T-cell (primary cell): ENCODE measurements at places on chromosomes 1 and 21.

GRCh38 chr1:203592156-203592555 is 34.5 kb upstream of the ATP2B4 start:
- DNase-seq = no peak

DNA sequence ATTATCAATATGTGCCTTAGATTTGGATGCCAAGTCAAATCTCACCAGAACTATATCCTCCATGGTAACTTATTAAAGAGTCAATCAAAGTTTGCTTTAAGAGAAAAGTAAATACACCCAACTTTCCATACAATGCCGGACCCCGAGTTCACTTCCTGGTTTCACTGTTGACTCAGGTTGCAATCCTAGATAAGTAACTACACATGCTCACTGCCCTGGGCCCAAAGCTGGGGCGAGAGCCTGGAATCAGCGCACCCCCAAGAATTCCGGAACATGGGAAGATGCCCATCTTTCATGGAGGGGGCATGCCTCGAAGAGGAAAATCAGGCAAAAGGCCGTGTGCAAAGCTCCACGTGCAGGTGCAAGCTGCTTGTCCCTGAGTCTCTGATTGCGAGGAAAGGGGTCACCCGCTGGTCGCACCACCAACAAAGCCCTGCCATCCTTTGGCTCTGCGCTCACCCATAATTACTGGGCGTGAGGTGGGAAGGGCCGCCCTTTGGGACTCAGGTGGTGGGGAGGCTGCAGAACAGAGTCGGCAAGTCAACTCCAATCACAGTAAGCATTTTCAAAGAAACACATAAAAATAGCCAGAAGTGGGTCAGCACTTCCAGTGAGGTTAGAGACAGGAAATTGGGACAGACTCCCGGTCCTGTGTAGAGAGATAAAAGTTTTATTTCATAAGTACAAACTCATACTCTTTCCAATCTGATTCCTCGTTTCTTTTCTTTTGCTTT is 167.7 kb downstream of the TOMM20 start:
- DNase-seq = no peak

- DNase-seq = no peak
Measured at GRCh38 chr1:8012955-8013354, 13.2 kb downstream of the ERRFI1 start.

GRCh38 chr1:58764294-58764978 is 19.4 kb downstream of the JUN start:
- no peak for DNase-seq

DNA sequence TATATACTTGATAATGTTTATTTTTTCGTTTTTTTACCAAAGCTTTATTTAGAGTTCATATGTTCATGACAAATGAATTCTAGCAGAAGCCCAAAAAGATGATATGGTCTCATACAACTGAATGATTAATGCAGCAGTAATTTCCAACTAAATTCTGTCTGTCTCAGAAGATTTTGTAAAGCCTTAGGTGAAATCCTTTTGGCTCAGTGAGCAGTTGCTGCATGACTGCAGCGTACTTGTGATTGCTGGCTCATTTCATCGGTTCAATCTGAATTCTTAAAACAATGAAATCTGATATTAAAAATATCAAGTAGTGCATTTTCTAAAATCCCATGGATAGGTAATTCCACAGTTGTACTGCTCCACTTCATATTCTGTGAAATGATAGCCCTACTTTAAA is 73.2 kb downstream of the AK5 start:
- no peak for DNase-seq

- no peak for DNase-seq
Measured at GRCh38 chr1:199272628-199273086, 633.8 kb downstream of the PTPRC start.

DNA sequence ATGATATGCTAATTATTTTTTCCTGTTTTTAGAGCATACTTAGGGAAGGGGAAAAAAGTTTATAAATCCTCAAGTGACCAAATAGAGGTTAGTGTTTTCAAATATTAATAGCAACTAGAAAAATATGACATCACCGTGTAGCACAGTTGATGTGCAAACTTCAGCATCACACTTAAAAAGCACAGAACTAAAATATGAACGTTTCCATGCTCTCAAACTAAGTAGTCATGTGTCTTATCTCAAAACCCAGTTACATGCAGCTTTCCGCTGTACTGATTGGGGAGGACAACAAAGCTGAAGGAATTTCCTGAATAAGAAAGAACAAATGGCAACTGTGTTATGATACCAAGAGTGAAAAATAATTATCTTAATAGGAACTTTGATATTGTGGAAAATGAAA is 903.7 kb downstream of the ADGRL2 start:
- no peak for DNase-seq

DNA sequence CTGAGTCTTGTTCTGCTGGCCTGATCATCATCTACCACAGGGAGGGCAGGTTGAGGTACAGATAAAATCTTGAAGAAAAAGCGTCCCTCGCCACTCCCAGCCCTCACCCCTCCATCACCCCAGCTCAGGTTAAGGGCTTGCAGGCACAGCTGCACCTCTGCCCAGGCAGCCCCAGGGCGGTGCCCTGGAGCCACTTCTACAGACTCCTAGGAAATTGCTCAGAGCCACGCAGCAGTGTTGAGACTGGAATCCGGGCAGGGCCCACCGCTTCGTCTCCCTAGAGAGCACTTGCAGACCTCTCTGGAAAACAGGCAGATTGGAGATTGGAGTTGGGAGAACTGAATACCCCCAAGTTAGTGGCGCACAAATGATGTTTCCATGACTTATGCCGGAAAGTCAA is 35.3 kb downstream of the VN1R5 start:
- DNase-seq = no peak
